ENCODE measurements at places on chromosomes 4 and X.
A peak's percentile ranks its signal among the peaks of the same experiment; 100 is the strongest.

- no peak for DNase-seq
Observed at GRCh38 chrX:84340968-84341367, 153.0 kb upstream of the RPS6KA6 start.

DNA sequence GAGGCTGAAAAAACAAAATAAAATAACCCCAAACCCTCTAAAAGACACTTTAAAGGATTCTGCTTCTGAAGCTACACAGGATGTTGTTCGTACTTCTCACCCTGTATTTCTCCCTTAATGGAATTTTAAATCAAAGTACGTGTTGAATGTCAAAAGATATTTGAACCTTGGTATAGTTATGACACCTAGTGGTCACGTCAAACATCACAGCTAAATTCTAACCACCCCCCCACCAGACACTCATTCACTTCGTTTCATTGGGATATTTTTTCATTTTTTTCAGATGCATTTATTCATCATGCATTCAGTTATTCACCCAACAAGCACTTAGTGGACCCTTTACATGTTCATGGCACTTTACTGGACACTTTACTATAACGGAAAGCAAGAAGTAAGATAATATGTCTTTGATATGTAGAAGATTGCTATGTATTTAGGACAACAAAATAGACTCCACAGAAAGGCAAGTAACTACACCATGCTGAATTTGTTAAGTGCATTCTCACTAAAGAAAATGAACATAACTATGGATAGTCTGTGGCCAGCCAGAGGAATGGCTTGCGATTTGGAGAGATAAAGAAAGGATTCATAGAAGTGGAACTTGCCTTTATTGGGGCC, 62.5 kb upstream of the GPR174 start:
- DNase-seq: peak; percentile 22

- DNase-seq: no peak
Observed at GRCh38 chrX:88366314-88366713, 380.7 kb upstream of the CPXCR1 start.

DNA sequence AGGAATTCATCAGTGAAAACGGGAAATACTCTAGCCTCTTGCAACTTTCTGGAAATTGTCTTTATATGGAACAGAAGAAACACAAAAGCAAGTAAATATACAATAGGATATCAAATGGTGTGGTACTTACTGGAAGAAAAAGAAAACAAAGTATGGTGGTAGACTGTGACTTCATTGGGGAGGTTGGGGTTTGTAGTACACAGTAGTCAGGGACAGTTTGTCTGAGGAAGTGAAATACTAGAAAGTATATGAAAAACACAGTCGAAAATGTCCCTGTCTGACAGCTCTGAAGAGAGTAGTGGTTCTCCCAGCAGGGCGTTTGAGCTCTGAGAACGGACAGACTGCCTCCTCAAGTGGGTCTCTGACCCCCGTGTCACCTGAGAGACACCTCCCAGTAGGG, 390.0 kb upstream of the NWD2 start:
- DNase-seq: no peak

DNA sequence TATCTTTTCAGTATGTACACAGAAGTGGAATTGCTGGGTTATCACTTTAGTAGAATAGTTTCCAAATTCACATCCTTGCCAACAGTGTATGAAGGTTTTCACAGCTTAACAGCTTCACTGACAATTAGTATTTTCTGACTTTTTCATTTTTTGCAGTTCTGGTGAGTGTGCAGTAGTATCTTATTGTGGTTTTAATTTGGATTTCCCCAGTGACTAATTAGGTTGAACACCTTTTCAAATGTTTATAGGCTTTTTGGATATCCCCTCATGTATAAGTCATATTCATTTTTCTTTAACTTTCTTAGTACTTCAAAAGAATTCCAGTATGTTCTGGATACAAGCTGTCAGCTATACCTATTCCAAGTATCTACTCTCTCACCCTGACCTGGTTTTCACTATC, 37.1 kb downstream of the BRCC3 start:
- no peak for DNase-seq

DNA sequence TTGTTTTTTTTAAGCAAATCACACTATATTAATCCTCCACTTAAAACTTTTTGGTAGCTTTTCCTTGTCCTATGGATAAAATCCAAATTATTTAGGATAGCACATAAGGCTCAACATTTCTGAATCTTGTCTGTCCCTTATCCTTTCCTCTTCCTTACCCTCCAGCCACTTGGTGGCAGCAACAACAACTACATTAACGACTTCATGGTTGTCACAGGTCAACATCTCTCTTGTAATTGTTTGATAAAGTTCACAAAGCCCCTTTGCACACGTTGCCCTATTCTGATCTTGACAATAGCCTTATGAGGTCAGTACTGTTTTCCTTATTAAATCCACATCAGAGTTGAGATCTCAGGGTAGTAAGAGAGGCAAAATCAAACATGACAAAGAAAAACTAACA, 269.0 kb upstream of the PABPC4L start:
- no peak for DNase-seq

DNA sequence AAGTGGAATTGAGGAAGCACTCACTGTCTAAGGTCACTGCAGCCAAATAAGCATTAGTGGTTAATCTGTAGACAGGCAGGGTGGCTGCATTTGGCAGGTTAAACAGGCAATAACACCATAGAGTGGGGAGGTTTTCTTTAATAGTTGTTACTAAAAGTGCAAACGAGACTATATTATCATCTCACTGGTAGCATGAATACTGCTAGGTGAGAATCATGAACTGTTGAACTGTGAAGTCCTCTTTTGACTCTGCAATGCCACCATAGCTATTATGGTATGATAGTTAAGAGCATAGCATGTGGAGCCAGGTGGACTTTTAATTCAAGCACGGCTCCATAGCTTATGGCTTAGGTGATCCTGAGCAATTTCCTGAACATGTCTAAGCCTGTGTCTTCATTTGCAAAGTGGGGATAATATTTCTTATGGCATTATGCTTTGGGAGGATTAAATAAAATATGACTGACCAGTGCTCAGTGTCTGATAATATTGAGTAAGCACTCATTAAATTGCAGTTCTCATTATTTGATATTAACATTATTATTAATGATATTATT, 235.6 kb upstream of the HHIP start:
- DNase-seq: no peak

DNA sequence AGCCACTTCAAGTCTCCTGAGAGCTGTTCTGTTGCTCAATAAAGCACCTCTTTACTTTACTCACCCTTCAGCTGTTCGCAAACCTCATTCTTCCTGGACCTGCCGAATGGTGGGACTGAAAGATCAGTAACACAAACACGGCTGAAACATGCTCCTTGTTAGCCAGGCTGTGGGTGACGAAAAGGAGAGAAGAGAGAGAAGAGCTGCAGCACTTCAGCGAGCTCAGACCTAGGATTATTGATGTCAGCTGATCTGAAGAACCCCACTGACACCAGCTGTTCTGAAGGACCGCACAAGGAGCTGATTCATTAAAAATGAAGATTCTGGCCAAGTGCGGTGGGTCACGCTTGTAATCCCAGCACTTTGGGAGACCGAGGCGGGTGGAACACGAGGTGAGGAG, 2020.0 kb upstream of the ADGRL3 start:
- DNase-seq: no peak

DNA sequence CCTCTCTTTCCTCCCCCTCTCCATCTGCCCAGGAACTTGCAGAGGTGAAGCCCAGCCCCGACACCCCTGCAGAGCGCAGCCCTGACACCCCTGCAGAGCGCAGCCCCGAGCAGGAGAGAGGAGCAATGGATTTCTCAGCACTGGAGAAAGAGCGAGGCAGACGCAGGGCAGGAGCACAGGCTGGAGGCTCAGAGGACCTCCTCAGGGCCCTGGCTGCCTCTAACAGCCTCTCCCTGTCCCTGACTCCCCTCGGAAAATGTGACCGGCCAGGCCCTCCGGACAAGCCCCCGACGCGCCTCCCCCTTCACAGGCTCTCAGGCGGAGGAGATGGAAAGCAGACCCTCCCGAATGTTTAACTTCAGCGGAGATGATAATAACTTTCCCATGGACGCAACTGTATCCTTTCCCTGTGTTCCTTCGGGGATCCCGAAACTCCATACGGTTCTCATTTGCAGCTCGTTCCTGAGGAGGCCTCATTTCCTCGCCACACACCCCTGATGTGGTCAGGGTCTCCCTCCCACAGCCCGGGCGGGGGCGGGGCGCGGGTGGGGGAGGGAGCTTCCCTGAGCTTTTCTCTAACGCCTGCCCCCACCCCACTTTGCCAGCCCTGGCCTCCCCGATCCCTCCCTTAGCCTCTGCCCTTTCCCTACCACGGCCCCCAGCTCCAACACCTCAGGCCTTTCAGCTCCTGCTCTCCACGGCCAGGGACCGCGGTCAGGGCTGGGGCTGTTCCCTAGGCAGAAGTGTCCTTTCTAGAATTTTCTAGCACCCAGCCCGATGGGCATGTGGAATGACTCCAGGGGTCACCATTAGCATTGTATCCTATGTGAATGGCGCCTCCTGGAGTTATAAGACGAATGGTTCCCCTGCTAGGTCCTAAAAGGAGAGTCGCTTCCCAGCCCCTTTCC, 201.1 kb upstream of the BCOR start:
- DNase-seq: no peak

GRCh38 chr4:149823769-149824221, 8.2 kb upstream of the IQCM start:
- DNase-seq: no peak

- no peak for DNase-seq
Observed at GRCh38 chr4:10611673-10612072, 72.9 kb downstream of the CLNK start.

DNA sequence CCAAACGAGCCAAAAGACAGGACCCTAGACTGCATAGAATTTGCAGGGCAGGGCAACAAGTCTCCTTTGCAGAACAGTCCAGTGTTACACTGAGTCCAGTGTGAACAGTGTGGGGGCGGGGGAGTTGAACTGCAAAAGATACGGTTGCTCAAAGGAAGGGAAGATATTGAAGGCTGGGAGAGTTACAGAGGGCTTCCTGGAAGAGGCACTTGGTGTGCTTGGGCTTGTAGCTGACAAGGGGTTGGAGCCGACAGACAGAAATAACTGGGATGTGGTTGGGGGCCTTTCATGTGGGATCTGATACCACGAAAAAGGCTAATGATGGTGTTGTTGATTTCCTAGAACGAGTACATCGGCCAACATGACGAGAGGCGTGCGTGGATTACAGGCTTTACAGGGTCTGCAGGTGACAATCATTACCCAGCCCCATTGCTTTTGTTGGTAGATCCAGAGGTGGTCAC, 6.1 kb downstream of the XPNPEP2 start:
- DNase-seq: no peak

DNA sequence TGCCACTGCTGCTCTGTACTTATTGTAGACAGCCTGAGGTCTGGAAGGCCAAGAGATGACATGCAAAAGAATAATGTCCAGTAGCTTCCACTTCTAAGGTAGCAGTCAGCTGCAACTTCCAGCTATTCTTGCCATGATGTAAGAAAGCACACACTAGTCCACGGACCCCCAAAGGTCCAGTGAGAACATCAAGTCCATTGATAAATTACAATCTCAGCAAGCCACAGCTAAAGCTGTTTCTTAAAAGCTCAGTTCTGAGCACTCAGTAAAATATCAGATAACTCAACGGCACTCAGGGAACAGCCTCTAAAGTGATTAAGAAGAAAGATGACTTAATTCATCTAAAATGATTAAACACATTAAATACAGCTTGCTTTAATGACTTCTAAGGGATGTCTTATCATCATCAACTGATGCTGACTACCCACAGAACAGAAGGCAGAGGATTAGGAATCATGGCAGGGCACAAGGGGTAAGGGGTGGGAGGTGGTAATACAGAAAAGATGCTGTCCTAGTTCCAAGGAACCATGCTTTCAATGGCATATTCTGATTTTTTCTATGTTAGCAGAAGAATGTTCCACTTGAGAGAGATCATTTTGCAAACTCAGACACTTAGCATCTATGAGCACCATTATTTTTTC, 99.1 kb upstream of the CBR4 start:
- no peak for DNase-seq

DNA sequence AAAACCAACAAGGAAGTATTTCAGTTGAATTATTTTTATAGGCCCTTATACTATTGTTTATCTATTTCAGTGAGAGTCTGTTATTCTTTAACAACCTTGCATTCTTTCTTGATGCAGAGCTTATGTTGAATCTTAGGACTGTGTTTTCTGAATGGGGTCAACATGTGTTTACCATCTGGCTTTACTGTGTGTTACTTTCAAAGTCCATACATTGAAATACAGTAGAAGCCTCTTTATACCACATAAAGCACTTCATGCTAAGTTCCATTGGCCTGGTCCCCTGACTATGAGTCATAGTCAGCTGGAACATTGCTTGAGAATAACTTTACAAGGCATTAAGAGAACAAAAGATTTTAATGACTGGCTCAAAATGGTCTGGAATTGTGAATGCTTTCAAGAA, 152.6 kb downstream of the GASK1B start:
- DNase-seq: no peak

- no peak for DNase-seq
Observed at GRCh38 chrX:153517423-153517822, at the start of gene ATP2B3. TSS of gene ATP2B3 (plus strand) at chrX:153517642. CDS start at chrX:153536248, 18,606 bp downstream.

- no peak for DNase-seq
Observed at GRCh38 chrX:9604111-9604907, 139.5 kb downstream of the TBL1X start.

- DNase-seq: no peak
Observed at GRCh38 chr4:76717431-76717830, 180.5 kb downstream of the SOWAHB start.

DNA sequence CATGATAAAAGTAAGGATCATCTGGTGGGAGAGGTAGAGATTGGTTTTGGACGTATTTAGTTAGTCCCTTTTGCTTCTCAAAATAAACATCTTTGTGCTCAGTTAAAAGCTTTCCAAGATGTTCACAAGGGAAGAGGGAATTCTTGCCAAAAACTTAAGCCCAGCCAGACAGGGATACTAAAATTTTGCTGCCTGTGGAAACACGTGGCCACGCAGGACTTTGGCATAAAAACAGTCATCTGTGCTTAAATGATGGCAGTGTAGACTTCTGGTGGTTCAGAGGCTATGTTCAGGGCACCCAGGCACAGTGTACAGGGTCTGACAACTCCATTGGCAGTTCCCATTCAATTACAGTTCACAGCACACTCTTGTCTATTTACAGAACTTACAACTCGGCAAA, 93.2 kb upstream of the JADE1 start:
- no peak for DNase-seq

DNA sequence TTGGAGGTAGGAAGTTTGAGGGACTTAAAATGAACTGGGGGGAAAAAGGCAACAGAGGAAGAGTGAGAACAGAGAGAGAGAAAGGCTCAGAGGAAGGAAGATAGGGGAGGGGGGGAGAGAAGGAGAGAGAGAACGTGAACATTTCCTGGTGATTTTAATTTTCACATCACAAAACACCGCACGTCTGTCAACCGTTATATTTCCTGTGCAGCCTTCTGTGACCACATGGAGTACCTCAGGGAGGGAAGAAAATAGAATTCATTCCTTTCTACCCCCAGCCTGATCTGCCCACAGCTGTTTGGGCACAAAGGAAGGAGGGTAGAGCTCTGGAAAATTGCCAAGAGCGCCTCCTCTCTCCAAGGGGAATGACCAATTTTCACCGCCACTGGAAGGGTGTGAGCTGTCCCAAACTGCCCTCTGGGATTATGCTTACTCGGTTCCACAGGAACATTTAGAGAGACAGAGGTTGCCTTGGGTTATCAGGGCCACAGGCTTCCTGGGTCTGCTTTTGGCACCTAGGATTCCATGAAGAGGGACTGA, 135.7 kb upstream of the MAMLD1 start:
- no peak for DNase-seq

GRCh38 chr4:55033296-55033695, 92.1 kb downstream of the KDR start:
- no peak for DNase-seq
